ENCODE measurements at places on chromosomes 1 and 21.

DNA sequence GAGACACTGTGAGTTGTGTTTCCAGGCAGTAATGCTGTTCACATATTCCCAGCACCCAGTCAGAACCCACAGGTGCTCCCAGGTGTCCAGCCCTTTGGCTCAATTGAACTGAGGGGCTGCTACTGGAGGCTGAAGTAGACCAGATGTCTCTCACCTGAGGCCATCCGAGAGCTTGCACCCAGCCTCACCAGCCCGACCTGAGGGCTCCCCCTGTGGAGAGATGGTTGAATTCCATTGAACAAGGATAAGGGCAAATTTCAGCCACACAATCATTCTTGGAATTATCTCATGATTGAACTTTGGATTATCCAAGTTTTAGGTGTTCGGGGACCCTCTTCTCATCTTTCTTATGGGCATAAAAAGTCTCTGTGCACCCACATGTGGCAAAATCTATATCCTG lies 52.1 kb downstream of the OBSCN start:
- DNase-seq: no peak

GRCh38 chr1:89918127-89918793 lies 76.7 kb upstream of the ZNF326 start:
- no peak for DNase-seq

GRCh38 chr1:87186346-87186745 lies 142.3 kb upstream of the LMO4 start:
- no peak for DNase-seq

GRCh38 chr1:109933856-109934711 lies 23.4 kb downstream of the CSF1 start:
- no peak for DNase-seq

DNA sequence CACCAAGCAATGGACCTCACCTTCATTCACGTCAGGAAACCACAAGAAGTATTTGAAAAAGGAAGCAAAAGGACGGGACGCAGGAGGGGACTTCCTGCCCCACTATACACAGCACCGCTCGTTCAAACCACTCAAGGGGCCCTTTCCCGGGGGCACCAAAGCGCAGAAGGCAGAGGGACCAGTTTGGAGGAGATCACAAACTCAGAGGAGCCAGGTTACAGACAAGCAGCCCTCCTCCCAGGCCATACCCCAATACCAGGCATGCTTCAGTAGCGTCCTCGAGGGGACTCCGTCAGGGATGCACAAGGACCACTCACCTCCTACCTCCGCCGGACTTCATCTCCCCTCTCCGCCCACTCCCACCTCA lies 685 bp downstream of the CRTC2 start:
- peak; percentile 60 for DNase-seq

DNA sequence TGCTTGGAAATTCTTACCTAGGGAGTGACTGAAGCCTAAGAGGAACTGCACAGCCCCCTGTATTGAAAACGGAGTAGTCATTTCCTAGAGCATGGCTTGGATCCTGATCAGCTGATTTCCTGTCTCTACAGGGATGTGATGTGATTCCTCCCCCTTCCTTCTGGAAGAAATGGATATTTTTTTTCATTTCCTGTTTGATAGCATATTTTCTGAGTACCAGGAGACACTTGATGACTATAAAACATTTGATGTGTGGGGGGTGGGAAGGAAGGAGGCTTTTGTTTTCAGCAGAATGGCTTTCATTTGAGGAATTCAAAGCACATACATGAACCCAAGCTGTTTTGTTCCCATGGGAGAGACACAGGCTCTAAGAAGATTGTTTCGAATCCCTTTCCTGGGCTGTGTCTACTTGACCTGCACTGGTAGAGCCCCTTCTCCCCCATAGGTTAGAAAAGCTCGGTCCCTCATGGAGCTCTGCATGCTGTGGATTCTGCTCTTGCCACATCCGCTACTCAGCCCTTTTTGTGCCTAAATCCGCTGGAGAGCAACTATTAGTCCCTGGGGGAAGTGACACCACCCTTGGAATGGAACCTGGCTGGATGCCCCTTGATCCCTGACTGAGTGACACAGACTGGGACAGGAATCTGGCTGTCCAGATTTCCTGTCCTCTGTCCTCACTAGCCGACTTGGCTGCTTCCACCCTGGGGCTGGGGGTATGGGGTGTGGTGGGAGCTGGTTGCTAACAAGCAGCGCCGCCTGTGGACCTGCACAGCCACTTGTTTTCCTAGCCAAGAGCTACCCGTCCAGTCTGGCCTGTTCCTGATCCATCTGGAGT lies 71.8 kb upstream of the MACF1 start:
- no peak for DNase-seq

DNA sequence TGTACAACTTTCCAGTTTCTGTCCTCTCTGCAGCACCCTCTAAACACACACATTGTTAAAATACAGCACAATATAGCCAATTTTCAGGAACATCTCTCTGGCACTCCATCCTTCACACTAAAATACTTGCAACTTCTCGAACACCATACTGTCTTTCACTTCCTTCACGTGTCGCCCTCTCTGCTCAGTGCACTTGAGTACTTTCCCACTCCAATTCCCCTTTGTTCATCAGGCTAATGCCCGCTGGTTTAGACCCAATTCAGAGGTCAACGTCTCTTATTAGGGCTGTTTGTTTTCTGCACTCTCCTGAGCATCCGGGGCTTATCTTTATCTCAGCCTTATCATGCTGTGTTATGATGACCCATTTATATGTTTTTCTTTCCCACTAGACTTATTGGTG lies 238.2 kb upstream of the SGIP1 start:
- DNase-seq: no peak

DNA sequence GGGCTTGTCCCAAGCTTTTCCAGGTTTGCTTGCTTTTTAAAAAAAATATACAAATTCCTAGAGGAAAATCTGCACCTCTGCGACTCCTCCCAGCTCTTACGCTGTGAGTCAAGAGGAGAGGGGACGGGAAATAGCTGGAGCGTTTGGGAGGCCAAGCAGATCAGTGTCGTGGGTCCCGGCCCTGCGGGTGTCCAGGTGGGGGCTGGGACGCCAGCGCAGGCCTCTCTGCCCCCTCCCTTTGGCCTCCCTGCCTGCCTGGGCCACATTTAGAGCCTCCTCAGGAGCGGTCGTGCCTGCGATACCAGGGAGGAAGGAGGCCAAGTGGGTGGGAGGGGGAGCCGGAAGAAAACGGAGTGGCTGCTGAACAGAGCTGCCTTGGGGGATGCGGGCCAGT lies 9.0 kb downstream of the WNT4 start:
- DNase-seq: no peak

DNA sequence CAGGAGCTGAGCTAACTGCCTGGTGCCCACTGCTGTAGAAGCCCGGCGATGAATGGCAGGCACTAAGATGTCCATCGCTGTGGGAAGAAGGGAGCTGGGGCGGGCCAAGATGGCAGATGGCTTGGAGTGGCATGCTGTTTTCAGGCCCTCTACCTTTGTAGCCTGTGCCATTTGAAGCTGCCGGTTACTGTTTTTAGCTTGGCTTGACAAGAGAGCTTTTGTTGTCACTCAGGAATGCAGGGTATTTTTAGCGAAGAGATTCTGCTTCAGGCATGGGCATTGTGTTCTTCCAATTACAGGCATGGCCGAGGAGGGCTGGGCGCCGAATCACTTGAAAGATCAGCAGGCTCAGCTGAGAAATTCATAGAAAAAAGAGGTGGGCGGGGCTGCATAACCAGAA lies 348.7 kb downstream of the RPS6KC1 start:
- no peak for DNase-seq

DNA sequence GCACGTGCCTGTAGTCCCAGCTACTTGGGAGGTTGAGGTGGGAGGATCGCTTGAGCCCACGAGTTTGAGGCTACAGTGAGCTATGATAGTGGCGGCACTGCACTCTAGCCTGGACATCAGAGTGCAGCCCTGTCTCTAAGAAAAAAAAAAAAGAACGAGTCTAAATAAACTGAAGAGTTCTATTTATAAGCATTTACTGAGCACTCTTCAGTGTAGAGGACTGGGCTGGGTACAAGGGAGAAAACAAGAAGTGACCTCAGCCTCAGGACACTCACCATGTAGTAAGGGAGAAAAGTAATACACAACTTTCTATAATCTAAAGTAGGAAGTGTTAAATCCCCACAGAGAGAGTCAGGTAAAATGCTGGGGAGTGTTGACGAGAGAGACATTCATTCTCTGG lies 35.0 kb downstream of the NAV1 start:
- DNase-seq: no peak

GRCh38 chr21:42444745-42445059 lies 41.0 kb downstream of the UBASH3A start:
- no peak for DNase-seq

GRCh38 chr1:205275133-205275532 lies 46.4 kb downstream of the NUAK2 start:
- DNase-seq: peak; percentile 44

DNA sequence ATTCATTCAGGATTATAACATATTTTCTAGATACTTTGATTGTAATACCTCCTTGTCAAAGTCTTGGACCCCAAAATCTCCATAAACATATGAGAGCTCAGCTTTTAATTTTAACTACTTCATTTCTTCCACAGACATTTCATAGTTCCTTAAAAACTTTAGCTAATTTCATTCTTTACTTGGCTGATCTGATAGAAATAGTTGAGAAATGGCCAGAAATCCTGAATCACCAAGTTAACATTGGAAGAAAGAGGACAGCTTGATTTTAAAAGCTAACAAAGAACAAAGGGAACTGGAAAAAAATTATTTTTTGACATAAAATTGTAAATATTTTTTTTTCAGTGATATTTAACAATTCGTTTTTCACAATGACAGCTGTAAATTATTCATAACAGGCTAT lies 216.5 kb downstream of the NTNG1 start:
- no peak for DNase-seq

- no peak for DNase-seq
Measured at GRCh38 chr1:21568006-21568746, 59.0 kb downstream of the ALPL start.

DNA sequence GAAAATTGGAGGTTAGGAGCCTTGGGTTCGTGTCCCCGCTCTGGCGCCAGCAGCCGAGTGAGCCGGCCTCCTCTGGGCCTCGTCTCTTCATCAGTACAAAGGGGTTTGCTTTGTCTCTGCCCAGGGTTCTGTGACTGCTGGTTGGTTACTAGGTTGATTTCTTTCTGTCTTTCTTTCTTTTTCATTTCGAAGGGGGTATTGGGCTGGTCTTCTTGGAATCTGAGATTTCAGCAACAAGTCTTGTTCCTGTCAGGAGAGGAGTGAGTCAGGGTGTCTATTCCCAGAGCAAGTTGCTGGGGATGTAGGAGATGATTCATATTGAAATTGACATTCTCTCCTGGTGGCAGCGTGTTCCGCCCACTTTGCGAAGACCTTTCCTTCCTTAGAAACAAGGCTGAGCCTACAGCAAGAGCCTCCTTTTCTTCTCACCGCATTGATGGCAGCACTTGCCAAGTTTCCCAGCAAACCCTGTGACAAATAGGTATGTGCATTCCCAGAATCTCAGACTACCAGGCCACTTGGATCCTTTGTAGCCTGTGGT lies 79.2 kb downstream of the MAN1C1 start:
- DNase-seq: no peak

- DNase-seq: no peak
Measured at GRCh38 chr1:236844499-236845271, 49.6 kb downstream of the MTR start.
